IMR-90 (cell line): ENCODE measurements at places on chromosomes 7 and 10. TPM values are rescaled to one million over a fixed set of nuclear protein-coding genes. Genes with fewer than 3 reads are reported as not detected.

DNA sequence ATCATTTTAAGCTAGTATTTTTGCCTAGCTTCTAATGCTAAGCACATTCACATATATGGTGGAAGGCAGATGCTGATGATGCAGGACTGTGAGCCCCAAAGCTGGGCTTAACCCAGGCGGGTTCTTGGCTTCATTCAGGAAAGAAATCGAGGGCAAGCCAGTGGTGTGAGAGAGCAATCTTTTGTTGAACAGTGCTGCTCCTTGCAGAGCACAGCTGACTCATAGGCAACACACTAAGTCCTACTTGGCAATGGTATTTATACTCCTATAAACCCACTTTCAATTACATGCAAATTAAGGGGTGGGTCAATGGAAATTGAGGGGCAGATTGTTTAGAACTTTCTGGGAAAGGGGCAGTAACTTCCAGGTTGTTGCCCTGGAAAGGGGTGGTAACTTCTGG is 42.0 kb upstream of the CELF2 start:
- DNase-seq = no peak

DNA sequence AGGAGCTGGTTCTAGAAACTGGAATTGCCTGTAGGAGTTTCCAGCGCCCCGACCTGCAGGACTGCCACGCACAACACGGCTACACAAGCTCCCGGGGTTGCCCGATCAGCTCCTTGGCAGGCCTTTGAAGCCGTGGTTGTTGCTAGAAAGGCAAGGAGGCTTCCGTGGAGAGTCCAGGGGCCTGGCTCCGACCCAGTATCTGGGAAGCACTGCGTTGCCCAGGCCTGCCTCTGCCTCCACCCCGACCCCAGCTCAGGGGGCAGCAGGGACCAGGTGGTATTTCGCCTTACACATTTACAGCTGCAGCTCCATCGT is 54.4 kb downstream of the PROSER2 start:
- no peak for DNase-seq

The OR9A2 gene
- polyA plus RNA-seq = not detected in 2 replicates

- no peak for DNase-seq
These were observed 97.9 kb upstream of the IL6 start for GRCh38 chr7:22629056-22629455.

DNA sequence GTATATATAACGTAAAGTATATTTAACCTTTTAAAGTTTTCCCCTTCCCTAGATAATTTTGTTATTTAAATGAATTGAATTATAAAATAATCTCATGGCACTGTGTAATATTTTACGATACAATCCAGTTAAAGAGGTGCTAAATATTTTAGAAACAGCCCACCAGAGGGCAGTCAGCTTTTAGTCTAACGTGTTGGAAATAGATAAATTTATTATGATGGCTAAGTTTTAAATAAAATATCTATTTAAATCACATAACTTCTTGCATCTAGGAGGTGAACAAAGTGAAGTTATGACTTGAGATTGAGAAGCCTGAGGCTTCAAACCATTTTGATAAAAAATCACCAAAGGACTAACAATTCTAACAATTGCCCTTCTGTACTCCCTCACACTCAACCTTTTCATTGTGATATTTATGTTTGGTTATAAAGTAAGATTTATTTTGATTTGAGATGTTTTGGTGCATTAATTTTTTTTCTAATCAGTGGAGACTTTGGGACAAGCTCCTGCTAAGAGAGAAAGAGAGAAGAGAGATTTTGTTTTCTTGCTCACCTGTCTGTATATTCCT is 171.5 kb upstream of the SP4 start:
- DNase-seq = peak; percentile 38
